NCI-H187 treated with DMSO at 0.1 percent for 48 hours (cell line): ENCODE measurements at places on chromosomes 11 and 22.

DNA sequence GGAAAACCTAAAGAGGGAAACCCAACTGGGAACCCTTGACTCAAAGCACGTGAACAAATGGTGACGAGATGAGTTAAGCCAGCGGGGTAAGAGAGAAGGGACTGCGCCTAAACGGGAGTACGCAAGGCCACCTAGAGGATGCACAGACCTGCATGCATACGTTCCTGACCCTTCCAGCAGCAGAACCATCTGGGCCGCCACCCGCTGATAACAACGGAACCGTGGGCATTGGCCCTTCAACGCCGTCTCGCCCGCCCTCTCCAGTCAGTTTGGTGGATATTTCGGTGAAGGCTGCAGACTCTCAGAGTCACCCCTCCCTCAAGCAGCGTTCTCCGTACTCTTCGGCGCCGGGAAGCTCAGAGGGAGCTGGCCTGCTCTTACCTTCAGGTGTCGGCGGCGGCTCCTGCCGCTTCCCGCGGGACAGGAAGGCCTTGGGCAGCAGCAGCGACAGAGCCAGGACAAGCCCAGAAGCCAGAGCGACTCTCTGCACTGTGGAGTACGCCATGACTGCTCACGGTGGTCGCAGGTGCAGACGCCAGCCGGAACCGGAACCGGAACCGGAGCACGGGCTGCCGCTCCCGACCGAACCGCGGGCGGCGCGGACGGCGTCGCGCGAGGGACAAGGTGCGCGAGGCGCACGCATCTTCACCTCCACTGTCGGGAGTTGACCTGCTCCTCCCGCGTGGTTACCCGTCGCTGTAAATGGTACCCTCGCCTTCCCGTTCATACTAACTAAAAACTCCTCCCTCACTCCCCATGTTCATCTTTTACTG lies at the start of gene RIC3:
RIC3 (minus strand) TSS at position 541 of the 773 bp plus-strand sequence; CDS start at position 505, 36 bp downstream.
- peak; percentile 23 for DNase-seq

DNA sequence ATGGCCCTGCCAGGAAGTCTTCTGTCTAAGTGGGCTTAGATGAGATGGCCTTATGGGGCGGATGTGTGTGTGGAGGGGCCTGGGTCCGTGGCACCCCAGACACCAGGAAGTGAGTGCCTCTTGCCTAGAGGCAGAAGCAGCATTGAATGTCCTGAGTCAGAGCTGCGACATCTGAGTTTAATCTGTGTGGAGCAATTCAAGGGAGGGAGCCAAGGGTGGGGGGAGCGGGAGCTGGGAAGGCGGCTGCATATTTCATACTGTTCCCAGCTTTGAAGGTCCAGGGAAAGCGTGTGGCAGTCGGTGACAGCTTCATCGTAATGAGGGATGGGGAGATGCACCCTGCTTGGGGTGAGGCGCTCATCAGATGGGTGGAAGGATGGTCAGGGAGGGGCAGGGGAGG lies 73.5 kb upstream of the THY1 start:
- no peak for DNase-seq

DNA sequence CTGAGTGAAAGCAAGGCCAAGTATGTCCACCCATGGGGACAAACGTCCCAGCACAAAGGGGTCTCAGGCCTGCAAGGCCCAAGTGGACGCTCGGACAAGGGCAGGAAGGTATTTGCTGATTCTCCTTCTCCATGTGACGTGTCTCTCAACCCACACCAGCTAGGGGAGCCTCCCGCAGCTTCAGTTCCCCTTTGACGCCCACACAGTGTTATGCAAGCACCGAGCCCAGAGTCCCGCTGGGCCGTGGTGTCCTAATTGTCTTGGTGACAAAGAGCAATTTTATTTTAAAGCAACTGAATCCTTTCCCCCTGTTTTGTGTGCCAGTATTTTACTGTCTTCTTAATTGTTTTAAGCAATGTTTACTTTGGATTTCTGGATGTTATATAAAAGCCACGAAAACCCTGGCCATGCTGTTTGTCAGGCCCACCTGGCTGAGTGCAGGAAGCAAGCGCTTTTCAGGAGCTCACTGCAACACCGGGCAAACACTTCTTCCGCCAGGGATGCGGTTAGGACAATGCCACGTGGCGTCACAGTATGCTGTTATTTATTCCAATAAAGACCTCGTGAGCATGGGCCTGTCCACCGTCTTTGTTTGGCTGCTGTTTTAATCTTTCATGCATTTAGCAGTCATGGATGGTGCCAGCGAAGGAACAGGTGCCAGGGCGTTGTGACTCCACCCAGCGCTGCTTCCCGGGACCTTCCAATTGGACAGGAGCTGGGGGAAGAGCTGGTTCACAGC lies 8.2 kb upstream of the PARVG start:
- peak; percentile 20 for DNase-seq

GRCh38 chr11:27040302-27041115 lies at the start of gene BBOX1:
Gene BBOX1, plus strand, starts transcription at chr11:27040815. Its CDS starts 14,616 bp downstream, at chr11:27055431.
- peak; percentile 58 for DNase-seq

- DNase-seq = no peak
Measured at GRCh38 chr22:44546686-44547310, 48.8 kb upstream of the RTL6 start.

GRCh38 chr11:115420505-115420904 lies 83.7 kb downstream of the CADM1 start:
- DNase-seq = peak; percentile 50

- no peak for DNase-seq
Measured at GRCh38 chr11:100396266-100396665, 290.8 kb upstream of the ARHGAP42 start.

DNA sequence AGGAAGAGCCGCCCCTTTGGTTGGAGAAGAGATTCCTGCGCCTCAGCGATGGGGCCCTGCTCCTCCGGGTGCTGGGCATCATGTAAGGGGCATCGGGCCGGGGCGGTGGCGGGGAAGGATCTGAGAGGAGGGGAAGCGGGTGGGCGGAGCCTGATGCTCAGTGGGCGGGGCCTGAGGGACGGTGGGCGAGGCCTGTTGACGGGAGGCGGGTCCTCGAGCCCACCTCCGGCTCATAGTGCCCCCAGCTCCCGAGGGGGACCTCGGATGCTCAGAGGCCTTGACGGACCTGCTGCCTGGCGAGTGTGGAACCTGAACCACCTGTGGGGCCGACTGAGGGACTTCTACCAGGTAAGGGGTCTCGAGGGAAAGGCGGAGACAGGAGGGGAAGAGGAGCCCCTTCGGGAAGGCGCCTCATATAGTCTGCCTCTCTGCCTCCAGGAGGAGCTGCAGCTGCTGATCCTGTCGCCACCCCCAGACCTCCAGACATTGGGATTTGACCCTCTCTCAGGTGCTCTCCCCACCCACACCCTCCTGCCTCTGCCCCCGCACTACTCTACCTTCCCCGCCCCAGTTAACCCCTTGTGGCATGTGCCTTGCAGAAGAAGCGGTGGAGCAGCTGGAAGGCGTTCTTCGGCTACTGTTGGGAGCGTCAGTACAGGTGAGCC lies 799 bp downstream of the CCDC88B start:
- DNase-seq = no peak

DNA sequence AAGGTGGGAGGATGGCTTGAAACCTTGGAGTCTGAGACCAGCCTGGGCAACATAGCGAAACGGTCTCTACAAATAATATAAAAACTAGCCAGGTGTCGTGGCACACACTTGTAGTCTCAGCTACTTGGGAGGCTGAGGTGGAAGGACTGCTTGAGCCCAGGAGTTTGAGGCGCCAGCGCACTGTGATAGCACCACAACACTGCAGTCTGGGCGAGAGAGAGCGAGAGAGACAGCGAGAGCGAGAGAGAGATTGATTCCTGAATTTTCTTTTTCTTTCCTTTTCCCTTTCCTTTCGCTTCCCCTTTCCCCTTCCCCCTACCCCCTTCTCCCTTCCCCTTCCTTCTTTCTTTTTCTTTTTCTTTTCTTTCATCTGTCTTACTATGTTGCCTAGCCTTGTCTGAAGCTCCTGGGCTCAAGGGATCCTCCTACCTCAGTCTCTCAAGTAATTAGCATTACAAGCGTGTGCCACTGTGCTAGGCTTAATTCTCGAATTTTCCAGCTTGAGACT lies 162.4 kb upstream of the ZBED5 start:
- DNase-seq = no peak

GRCh38 chr11:58926695-58927094 lies 12.6 kb upstream of the GLYATL1 start:
- no peak for DNase-seq

- DNase-seq = no peak
Measured at GRCh38 chr22:30885001-30885366, 83.6 kb downstream of the MORC2 start.

DNA sequence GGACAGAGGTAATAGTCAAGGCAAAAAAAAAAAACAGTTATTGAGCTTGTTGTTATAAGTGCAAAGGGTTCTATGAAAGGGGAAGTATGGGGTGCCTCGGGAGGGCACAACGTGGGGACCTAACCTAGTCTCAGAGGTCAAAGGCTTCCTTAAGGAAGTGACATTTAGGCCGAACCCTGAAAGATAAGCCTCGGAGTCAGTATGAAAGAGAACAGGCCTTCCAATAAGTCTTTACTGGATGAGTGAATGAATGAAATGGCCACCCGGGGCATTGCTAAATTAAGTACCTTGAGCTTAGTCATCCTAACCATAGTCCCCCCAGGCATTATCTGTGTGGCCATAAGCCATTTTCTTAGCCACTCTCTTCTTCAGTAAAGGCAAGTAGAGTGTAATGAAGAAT lies 19.7 kb downstream of the FLI1 start:
- DNase-seq = no peak

- DNase-seq = no peak
Measured at GRCh38 chr11:41245184-41245583, 214.3 kb downstream of the LRRC4C start.

- DNase-seq = no peak
Measured at GRCh38 chr11:121688860-121689614, 236.3 kb upstream of the SORL1-AS1 start.

DNA sequence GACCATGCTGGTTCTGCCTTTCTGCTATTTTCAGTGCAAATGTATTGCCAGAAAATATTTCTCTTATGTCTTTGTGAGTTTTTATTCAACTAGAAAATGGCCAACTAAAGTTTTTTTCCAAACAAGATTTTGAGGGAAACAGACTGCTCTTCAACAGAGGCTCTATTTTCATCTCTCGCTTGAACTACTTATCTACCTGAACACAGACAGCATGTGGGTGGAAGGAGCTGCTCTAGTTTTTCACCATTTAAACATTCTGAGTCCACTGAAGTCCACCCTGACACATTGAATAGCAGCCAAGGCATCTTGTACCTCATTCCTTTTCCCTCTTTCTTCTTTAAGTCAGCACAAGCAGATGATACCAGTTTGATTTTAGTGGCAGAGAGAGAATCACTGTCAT lies 9.8 kb upstream of the OR9I1 start:
- DNase-seq = no peak

DNA sequence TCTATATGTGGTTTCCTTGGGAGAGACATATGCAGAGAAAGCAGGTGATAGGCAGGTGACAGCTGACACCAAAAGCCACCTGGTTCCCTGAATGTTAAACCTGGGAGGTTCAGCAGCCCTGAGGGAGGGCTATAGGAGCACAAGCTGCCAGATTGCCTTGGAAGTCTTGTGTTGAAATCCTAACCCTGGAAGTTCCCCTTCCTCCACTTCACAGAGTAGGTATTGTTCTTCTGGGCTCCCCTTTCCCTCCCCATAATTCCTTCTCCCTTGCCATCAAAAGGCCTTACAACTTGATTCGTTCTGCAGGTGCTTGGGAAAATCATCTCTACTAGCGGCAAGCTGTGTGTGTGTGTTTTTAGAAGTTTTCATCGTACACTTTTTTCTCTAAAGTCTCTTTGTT lies 5.4 kb downstream of the LDLRAD3 start:
- no peak for DNase-seq

DNA sequence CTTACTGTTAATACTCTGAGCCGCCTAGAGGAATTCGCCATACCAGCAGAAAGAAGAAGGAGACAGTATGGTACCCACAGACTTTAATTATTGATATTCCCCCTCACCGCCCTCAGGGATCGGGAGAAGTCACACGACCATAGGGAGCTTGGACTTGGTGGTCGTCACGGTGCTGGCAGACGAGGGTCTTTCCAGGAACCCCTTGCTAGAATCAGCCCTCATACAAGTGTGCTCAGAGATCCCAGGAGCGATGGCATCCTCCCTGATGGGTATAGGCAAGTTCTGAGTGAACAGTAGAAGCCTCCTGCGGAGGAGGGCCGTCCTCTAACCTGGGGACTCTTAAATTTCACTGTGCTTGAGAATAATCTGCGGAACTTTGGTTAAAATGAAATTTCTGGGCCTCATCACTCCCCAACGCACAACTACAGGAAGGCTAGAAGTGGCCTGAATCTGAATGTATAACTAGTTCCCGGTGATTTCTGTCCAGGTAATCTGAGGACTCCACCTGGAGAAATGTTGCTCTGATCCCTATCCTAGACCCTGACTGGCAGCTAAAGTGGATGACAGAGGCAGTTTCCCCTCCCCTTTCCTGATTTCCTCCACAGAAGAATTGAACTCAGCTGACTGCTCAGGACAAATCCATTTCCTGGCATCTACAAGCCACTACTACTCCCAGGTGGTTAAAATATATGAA lies 4.5 kb downstream of the VSIG2 start:
- DNase-seq = no peak

GRCh38 chr11:65685981-65686380 lies 23.3 kb upstream of the RELA start:
- DNase-seq = no peak

DNA sequence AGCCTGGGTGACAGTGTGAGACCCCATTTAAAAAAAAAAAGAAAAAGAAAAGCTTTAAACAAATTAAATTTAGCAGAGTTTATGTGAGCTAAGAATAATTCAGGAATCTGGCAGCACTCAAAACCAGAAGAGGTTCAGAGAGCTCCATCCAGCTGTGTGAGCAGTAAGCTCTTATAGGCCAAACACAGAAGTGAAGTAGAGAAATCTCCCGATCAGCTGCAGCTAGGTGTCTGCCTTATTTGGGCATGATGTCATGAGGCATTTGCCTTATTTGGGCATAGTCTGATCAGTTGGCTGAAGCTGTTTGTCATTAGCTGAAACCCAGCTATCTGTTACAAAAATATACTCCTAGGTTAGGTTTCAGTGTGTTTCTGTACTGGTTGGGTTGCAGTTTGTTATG lies 8.2 kb downstream of the MS4A15 start:
- no peak for DNase-seq

- DNase-seq = no peak
Measured at GRCh38 chr11:131038597-131038996, 122.3 kb upstream of the SNX19 start.

- DNase-seq = no peak
Measured at GRCh38 chr22:18033204-18033998, 9.0 kb upstream of the MICAL3 start.

DNA sequence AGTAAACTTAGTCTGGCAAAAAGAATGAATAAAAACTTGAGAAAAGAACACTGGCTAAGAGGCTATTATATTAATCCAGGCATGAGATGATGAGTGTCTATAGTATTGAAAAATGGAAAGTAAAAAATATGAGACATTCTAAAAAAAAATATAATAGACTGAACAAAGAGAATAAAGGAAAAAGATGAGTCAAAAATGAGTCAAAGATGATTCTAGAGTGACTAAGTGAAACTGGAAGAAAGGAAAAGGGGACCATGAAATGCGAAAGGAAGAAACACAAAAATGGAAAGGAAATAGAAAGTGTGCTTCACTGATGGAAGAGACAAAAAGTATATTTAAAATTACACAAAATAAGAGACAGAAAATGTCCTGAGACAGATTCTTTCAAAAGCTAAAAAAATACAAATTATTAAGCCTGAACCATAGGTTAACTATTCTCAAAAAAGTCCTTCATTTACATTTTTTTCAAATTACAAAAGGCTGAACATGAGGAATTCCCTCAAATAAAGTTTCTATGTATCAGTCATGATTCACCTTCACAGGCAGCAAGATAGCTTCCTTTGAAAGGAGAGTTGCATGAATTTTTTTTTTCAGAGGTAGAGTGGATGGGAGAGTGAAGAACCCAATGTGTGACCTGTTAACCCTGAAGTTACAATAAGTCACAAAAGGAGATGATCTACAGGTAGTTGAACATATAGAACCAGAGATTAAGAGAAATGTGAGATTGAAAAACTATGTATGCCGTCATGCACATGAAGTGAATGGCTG lies 75.2 kb downstream of the EIF3M start:
- DNase-seq = no peak
